HT1080 (cell line): ENCODE measurements at places on chromosomes 16 and 17.

DNA sequence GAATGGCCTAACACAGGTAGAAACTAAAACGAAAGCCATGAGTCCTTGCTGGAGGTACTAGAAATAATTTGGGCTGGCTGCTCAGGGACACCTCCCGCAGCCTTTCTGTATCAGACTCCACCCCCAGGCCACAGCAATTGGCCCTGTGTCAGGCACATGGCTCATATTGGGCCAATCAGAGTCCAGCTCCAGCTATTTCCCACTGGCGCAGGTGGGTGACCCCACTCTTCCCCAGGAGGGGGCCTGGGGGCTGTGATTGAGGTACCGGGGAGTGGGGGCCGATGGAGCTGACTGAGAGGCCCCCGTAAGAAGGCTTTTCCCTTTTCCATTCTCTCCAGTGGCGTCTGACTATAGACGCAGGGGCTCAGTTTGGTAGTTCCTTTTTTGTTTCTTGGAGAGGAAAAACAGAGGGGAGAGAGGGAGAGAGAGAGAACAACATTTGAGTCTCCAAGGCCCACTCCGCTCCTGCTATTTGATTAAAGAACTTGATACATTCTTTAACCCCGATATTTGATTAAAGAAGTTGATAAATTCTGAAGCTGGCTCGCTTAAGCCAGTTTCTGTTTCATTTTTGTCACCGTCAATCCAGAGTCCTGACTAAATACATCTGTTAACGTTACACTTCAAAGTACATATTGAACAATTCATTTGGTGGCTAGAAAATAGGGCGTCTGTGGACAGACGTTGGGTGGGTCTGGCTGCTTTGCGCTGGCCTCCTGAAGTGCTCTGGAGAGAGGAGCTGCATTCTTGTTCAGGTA, 26.3 kb downstream of the FOXL1 start:
- no peak for DNase-seq

DNA sequence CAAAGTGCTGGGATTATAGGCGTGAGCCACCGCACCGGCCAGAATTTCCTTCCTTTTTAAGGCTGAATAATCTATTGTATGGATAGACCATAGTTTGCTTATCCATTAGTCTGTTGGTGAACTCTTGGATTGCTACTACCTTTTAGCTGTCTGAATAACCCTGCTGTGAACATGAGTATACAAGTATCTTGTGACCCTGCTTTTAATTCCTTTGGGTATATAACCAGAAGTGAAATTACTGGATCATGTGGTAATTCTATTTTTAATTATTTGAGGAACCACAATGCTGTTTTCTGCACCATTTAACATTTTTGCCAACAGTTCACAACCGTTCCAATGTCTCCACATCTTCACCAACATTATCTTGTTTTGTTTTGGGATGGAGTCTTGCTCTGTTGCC, 4.6 kb upstream of the OTOA start:
- no peak for DNase-seq

DNA sequence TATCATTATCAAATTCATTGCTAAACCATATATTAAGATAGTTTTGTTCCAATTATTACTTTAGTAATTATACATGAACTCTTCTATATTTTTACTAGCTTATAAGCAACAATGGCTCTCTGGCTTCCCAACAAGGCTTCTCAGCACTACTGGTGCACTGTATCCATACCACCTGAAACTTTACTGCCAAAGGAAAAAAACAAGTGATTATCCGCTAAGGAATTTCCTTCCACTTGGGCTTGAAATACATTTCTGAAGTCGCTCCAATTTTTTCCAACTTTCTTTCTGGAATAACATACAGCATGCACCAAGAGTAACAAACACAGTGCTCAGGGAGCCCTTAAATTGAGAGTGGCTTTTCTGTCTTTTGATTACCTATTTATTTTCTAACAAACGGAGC, 2.1 kb downstream of the CSNK2A2 start:
- no peak for DNase-seq

GRCh38 chr17:45408611-45409421, 23.9 kb downstream of the ARHGAP27 start:
- no peak for DNase-seq

- peak; percentile 36 for DNase-seq
These were observed 23.6 kb downstream of the IGSF6 start for GRCh38 chr16:21628772-21629171.
